ENCODE measurements at places on chromosomes 6 and 20. TPM values are rescaled to one million over a fixed set of nuclear protein-coding genes. Genes with fewer than 3 reads are reported as not detected.
A peak's percentile ranks its signal among the peaks of the same experiment; 100 is the strongest.

GRCh38 chr6:147728903-147729302 is 220.4 kb downstream of the SAMD5 start:
- H3K36me3 ChIP-seq, result no peaks in the 10 kb centered on the region
- H3K27me3 ChIP-seq, result no peaks in the 10 kb centered on the region
- H3K27ac ChIP-seq, result no peak overlapping the region
- no peaks in the 10 kb centered on the region for H3K4me1 ChIP-seq
- no peak overlapping the region for H3K4me3 ChIP-seq

GRCh38 chr20:8309634-8310033 is 177.6 kb downstream of the PLCB1 start:
- H3K4me3 ChIP-seq, result no peak overlapping the region
- H3K36me3 ChIP-seq, result no peaks in the 10 kb centered on the region
- H3K27ac ChIP-seq, result no peak overlapping the region
- no peaks in the 10 kb centered on the region for H3K4me1 ChIP-seq
- H3K27me3 ChIP-seq, result no peaks in the 10 kb centered on the region

DNA sequence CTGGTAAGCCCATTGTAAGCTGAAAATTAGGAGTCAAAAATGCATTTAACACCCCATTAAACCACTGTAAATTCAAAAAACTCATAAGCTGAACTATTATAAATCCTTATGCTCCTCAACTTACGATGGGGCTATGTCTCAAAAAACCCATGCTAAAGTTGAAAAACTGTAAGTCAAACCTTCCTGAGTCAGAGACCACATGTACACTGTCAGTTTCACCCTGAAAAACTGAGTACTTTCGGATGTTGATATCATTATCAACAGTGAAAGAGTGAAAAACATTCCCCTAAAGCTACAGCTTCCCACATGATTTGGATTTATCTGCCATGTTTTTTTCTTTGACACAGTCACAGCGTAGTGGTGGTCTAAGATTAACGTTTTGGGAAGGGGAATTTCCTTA is 14.2 kb downstream of the RAB23 start:
- no peak overlapping the region for H3K27ac ChIP-seq
- no peaks in the 10 kb centered on the region for H3K27me3 ChIP-seq
- no peak overlapping the region for H3K4me3 ChIP-seq
- H3K36me3 ChIP-seq, result no peaks in the 10 kb centered on the region

DEFB132 gene
- total RNA-seq, result not detected

CTAGE9 gene
- not detected for total RNA-seq

- H3K4me3 ChIP-seq, result no peak overlapping the region
- H3K27ac ChIP-seq, result peak overlapping the region; percentile 61
- no peak for DNase-seq
- no peaks in the 10 kb centered on the region for H3K27me3 ChIP-seq
- peaks cover 35% of the 10 kb centered on the region for H3K4me1 ChIP-seq
Observed at GRCh38 chr20:62899633-62900051, 26.7 kb downstream of the DIDO1 start.

DNA sequence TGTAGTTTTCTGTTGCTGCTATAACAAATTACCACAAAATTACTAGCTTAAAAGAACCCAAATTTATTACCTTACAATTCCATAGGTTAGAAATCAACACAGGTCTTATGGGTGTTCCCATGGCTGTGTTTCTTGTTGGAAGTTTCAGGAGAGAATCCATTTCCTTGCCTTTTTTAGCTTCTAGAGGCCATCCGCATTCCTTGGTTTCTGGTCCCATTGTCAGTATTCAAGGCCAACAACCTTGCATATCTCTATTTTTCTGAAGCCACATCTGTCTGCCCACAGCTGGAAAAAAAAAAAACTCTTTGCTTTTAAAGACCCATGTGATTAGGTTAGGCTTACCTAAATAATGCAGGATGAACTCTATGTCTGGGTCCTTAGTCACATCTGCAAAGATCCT is 129.7 kb upstream of the SAMD5 start:
- H3K36me3 ChIP-seq, result no peaks in the 10 kb centered on the region
- H3K27me3 ChIP-seq, result no peaks in the 10 kb centered on the region
- H3K27ac ChIP-seq, result no peak overlapping the region
- no peaks in the 10 kb centered on the region for H3K4me1 ChIP-seq
- no peak for DNase-seq

TBX18 gene
- total RNA-seq, result 1.0 TPM
